Muscle of arm (tissue), 14 donors: ENCODE measurements at places on chromosomes 16 and 17. TPM values are rescaled to one million over a fixed set of nuclear protein-coding genes. Genes with fewer than 3 reads are reported as not detected.

DNA sequence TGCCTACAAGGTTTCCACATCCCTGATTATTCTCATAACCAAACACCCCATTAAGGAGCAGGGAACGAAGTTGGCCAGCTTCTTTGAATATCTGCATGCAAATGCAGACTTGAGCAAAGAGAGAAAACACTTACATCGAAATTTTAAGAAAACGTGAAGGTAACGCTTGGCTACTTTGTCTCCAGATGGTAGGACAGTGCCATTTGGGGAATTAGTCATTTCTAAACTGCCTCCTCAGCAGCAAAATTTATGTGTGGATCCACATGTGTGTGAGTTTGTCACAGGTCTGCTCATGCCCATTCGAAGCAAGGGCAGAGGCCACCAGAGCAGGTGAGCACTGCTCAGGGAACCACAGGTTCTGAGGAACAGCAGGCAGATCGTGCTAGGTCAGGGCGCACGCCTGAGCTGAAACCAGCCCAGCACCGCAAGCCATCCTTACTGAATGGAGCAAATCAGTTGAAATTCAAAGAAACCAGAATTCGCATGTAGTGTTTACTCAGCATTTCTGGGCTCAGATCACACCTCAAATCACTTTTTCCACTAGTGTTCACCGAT is 80.1 kb downstream of the SOCS1 start:
- DNase-seq: no peak

- DNase-seq: no peak
Observed at GRCh38 chr16:54594601-54595391, 308.2 kb upstream of the IRX3 start.

GRCh38 chr16:89522287-89522686 is 14.1 kb downstream of the SPG7 start:
- no peak for DNase-seq

GRCh38 chr17:7326186-7326585 is 2.9 kb downstream of the NEURL4 start:
- no peak for DNase-seq

DNA sequence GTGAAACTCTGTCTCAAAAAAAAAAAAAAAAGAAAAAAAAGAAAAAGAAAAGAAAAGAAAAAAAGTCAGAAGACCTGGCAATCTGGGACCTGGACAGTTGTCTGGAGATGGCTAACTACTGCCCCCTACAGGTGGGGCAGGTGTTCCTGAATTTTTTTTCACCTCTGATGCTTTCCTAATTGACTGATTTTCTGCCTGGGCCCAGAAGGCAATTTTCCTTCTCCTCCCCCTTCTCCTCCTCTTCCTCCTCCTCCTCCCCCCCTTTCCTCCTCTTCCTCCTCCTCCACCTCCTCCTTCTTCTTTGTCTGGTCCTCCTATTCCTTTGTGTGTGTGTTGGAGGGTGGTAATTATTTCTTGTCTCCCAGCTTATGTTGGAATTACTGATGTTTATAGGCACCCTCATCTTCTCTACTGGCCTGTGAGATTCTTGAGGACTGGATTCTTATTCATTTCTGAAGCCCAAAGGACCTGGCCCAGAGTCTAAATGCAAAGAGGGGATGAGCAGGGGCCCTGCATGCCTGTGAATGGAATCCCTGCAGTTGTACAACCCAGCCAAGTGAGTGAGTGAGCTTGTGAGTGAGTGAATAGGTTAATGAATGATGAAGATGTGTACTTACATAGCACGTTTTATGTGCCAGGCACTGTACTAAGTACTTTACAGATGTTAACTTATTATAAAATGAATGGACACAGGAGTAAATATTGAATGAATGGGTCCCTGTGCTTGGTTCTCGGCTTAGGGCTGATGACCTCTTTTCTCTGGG is 26.9 kb downstream of the IRX5 start:
- no peak for DNase-seq

GRCh38 chr17:1820528-1821252 is 9.0 kb downstream of the SMYD4 start:
- DNase-seq: no peak

DNA sequence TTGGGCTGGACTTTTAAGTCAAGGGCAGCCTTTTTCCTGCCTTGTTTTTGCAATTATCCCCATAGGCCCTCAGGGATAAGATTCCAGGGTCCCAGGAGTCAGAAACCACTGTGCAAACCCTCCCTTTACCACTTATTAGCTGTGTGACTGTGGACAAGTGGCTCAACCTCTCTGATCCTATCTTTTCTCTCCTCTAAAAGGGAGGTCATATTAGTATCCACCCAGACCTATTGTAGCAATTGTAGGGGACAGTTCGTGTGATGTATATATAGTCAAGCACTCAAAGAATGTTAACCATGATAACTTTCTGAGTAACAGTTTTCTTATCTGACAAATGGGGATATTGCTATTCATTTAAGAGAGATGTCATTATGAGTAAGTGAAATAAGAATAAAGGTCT is 68.2 kb downstream of the IRX5 start:
- DNase-seq: no peak

DNA sequence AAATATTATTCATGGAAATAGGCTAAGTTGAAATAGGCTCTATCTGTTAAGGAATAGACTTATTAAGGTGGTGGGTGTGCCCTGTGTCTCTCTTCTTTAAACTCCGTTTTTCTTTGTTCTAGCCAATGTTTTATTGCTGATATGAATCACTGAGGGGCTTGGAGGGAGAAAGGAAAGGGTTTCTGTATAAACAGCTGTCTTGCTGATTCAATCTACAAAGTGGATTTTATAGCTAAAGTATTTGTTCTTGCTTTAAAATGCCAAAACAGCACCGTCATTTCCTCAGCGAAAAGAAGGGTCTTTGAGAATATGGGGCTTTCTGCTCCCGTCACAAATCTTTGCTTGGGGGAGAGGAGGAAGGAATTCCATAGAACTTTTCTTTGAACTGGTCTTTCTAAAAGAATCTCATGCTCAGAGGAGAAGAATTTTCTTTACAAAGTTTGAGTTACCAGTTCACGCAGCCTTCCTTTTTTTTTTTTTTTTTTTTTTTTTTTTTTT is 39.3 kb downstream of the MSI2 start:
- DNase-seq: no peak

The CD300H gene
- 0.37 TPM for polyA plus RNA-seq

The C17orf107 gene
- 2.2 TPM for polyA plus RNA-seq
